NCI-H1417 treated with DMSO at 0.1 percent for 48 hours (cell line): ENCODE measurements at places on chromosomes 3 and 15.

DNA sequence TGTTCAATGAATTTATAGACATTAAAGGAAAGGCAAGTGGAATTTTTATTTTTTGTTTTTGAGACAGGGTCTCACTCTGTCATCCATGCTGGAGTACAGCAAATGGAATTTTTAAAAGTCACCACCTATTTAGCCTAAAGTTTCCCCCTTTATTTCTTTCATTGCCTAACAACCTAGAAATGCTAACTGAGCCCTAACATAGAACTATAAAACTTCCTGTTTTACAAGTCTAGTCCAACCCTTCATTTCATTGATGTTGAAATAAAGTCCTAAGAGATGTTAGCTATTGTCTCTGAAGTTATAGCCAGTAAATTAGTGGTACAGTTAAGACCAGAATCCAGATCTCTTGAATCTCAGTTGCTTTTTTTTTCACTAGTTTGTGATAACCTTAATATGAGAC, 39.0 kb downstream of the MAPK6 start:
- DNase-seq: no peak

- no peak for DNase-seq
These were observed 17.2 kb downstream of the FLNB start for GRCh38 chr3:58025406-58025805.

- no peak for DNase-seq
These were observed 73.8 kb upstream of the HEG1 start for GRCh38 chr3:125129512-125129997.

- DNase-seq: no peak
These were observed 619 bp downstream of the ATXN7 start for GRCh38 chr3:63864008-63864964.

DNA sequence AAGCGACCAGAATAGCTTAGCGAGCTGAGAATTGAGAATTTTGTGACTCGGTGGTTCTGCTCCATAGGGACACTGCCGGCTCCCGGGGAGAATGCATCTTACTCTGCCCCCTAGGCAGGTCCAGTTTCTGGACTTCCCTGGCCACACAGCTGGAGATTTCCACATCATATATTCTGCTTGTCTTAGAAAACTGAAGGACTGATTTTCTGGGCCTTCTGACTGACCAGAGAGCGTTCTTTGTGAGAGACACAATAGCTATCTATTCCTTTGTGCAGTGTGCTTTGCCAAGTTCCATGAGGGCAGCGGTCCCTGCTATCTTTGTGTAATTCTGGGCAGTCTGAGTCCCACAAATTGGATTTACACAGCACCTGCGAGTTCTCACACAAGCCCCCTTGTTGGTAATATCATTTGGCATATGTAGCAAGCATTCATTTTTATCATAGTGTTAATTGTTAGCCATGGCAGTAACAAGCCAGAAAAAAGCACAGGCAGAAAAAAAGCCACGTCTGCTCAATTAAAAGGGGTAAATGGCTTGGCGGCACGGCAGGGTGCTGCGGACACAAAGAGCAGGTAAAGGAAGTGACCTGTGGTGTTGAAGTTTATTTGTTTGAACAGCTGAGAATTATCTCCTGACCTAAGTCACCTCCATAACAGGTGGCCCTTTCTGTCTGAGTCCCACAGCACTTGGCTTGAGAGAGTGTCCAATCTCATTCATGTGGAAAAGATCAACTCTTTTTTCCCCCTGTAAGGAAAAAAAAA, 688.7 kb downstream of the TUSC7 start:
- peak; percentile 92 for DNase-seq

DNA sequence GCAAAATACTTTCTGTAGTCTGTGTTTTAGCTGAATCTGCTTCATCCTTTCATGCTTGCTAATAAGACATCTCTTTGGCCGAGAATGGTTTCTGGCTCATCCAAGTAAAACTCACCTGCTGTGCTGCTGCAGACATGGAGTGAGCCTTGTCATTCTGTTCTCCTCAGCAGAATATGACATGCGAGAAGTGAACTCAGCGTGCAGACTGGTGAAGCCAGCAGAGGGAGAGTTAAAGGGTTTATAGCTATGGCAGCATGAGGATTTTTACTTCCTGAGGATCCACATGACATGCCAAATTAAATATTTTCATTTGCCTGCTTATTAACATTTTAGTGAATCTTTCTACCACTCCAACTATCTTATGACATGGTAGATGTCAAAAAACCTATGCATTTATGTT, 658.4 kb upstream of the NECTIN3 start:
- no peak for DNase-seq

DNA sequence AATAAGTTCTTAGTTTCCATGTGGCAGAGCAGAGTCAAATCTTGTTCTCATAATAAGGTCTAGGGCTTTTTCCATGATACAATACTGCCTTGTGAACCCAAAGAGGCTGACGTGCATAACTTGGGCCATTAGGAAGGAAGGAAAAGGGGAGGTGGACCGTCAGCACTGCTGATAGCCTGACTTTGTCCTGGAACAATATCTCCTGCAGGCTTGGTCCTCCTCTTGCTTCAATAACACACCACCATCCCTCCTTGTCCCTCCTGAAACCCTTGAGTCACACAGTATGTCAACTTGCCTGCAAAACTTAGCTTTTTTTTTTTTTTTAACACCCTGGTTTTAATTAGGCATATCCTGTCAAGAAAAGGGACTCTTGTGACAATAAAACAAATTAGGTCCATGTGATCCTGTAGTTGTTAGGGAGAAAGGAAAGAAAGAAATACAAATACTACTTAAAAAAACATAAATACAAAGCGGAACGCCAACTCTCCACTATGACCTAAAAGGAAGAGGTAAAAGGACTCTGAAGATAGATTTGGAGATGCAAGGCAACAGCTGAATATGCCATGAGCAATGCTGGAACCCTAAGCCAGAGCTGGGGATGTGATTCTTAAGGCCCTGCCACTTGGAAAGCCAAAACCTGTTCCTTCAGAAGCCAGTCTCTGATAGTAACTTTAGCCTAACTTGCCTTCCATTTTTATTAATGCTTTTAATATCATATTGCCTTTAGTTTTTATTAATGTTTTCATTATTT, 67.0 kb downstream of the WWTR1 start:
- DNase-seq: no peak

- no peak for DNase-seq
These were observed 17.3 kb upstream of the SLC28A2 start for GRCh38 chr15:45234562-45235235.

DNA sequence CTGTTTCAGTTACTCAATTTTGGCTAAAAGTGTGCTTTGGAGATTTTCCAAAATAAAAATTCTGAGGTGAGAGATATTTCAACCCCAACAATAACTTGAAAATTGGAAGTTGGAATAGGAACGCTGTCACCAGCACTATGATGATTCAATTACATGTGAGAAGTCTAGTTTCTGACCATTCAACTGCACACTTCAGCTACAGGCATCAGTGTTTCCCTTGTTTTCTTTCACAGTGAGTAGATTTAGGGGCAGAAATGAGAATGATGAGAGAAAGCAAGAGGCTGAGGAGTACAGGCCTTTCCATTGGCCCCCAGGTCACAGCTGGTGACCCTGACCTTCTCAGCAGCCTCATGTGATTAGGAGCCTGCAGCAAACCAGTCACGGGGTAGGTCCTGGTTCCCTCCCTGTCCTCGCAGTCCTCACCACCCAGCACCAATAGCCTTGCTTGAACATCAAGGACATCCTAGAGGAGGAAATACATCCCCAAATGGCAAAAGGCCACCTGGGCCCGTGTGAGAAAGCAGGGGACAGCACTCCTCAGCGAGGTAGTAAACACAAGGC, 10.0 kb upstream of the FILIP1L start:
- no peak for DNase-seq

DNA sequence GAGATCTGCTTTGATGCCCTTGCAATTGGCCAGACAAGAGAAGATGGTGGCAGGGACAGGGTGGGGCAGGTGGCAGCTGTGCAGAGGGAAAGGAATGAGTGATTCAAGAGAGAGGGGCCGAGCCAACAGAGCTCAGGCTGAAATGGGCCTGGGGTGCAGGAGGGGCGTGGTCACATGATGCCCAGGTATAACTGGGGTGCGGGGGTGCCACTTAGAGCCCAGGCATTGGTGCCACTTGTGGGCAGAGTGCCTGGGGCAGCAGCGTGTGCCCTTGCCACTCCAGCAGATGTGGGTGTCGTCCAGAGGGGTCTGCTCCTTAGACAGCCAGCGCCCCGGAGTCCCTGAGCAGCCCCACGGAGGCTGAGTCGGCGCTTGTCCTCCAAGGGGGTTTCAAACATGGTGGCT, 88.7 kb downstream of the PLXNA1 start:
- DNase-seq: no peak

DNA sequence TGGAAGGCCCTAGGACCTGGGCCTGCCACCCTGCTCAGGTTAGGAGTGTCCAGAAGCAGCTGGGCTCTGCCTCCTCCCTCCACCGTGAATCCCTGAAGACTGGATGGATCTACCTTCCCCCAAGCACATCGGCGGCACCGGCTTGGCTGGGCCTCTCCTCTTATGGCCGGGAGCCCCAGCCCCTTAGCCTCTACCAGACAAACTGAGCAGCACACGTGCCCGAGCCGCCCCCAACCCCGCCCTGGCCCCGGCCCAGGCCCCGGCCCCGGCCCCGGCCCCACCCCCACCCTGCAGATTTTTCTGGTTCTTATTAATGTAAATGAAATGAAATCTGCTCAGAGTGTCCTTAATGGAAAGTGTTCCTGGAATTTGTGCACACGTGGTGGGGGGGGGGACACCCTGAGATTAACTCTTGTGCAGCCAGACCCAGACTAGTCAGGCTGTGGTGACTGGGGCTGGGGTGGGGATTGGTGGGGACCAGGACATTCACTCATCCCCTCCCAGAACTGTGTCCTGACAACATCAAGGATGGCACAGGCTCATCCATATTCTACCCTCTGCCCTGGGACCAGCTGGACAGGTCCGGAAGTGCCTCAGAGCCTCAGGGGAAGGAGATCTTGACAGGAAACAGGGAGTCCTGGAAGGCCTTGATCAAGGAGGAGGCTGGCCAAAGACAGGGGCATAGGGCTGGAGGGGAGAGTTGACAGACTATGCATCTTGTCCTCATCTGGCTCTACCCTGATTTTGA, 30.9 kb upstream of the SEMA3F start:
- no peak for DNase-seq

DNA sequence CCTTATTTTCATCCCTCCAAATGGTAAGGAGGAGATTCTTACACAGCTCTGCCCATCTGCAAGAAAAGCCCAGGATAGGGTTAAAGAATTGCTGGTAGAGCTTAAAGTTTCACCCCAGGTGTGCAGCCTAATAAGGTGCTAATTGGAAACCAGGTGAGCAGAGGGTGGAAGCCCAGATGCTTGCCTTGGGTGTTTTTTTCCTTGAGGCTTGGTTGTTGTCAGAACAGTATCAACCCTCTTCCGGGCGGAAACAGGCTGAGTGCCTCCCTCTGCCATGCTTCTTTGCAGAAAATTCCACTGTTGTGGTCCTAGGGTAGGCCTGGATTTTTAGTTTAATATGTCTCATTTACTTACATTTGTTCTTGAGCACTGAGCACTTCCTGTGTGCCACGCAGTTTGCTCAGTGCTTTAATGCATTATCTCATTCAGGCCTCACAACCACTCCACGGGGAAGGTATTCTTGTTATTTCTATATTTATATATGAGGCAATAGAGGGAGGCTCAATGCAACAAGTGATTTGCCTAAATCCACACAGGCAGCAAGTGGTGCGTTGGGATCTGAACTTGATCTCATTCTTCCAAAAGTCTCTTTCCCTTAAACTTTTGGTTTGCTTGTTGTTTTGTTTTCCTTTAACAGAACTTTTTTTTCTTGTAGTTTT, 115.0 kb upstream of the LRIG1 start:
- no peak for DNase-seq

- DNase-seq: no peak
These were observed 21.0 kb downstream of the ZNF385D start for GRCh38 chr3:21729888-21730459.
